ENCODE measurements at places on chromosomes 4 and X.

DNA sequence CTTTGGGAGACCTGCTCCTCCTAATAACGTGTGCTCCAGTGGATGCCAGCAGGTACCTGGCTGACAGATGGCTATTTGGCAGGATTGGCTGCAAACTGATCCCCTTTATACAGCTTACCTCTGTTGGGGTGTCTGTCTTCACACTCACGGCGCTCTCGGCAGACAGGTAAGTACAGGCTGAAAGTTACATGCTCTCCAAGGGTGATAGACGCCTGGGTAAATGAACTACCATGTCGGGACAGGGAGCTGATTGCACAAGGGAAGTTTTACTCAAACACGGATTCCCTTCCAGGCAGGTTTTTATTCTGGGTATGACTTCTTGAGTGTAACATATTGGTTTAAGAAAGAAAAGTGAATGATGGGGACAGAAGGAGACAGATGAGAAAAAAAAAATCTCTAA lies 836 bp downstream of the GRPR start:
- DNase-seq, result no peak

DNA sequence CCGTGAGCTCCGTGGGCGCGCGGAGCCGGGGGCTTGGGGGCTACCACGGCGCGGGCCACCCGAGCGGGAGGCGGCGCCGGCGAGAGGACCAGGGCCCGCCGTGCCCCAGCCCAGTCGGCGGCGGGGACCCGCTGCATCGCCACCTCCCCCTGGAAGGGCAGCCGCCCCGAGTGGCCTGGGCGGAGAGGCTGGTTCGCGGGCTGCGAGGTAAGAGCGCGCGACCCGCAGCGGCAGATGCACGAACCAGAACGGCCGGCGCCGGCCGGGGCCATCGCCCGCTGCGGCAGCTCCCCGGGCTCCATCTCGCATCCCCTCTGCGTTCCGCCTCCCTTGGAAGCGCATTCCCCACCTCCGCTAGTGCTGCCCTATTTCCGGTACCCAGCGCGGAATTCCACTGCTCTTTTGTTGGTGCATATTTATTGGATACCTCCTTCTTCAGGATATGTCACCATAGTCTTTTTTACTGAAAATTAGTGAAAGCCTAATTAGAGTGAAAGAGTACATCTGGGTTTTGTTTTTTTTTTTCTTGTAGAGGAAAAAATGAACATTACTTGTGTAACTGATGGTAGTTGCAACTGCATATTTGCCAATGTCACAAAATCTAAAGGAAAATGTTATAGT lies 797 bp downstream of the PKD2 start:
- DNase-seq, result peak; percentile 50

GRCh38 chr4:156321203-156321602 lies 367.5 kb upstream of the CTSO start:
- DNase-seq, result peak; percentile 98

DNA sequence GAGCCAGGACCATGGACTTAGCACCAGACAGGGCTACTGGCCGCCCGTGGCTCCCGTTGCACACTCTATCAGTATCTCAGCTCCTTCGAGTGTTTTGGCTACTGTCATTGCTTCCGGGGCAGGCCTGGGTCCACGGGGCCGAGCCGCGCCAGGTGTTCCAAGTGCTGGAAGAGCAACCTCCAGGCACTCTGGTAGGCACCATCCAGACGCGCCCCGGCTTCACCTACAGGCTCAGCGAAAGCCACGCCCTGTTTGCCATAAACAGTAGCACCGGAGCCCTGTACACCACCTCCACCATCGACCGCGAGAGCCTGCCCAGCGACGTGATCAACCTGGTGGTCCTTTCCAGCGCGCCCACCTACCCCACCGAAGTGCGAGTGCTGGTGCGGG lies 1.6 kb downstream of the FAT4 start:
- DNase-seq, result no peak

DNA sequence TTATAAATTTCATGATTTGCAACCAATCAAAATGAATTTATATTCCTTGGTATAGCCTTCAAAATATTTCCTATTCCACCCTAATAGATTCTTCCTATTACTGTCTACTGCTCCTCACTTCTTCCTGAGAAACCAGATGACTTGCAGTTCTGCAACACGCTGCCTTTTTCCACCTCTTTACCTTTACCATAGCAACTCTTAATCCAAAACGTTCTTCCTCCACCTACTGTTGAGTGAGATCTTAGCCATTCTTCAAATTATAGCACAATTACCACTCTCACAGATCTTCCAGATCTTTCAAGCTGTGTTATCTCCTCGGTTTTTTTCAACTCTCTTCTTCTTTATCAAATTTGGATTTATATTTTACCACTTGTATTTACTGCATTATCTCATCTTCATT lies 289.8 kb downstream of the ADGRL3 start:
- DNase-seq, result no peak

All from astrocyte (in vitro differentiated cells and primary cell).